ENCODE measurements at places on chromosomes 11 and 22. TPM values are rescaled to one million over a fixed set of nuclear protein-coding genes. Genes with fewer than 3 reads are reported as not detected.

PRDM11 gene
- total RNA-seq: 20.7 TPM

RIN1 gene
- total RNA-seq: 6.0 TPM

ROM1 gene
- 3.3 TPM for total RNA-seq

OR5B21 gene
- not detected for total RNA-seq

DEFB131B gene
- total RNA-seq: not detected

PACSIN2 gene
- total RNA-seq: 23.1 TPM

TENM4 gene
- 11.8 TPM for total RNA-seq

DTX4 gene
- 8.9 TPM for total RNA-seq

KRTAP5-8 gene
- not detected for total RNA-seq

TMEM191B gene
- total RNA-seq: 0.13 TPM

MICAL3 gene
- total RNA-seq: 21.9 TPM

MUC6 gene
- total RNA-seq: not detected

OR8G5 gene
- not detected for total RNA-seq

FRMD8 gene
- 8.8 TPM for total RNA-seq

CD6 gene
- 0.18 TPM for total RNA-seq

P2RY6 gene
- total RNA-seq: 0.53 TPM

PDE2A gene
- total RNA-seq: 10.7 TPM

NCAM1 gene
- total RNA-seq: 87.0 TPM

H19 gene
- 11,782 TPM for total RNA-seq

CRYBB2 gene
- total RNA-seq: 0.09 TPM

PMM1 gene
- total RNA-seq: 9.7 TPM

OR52I1 gene
- total RNA-seq: not detected

CDC45 gene
- total RNA-seq: 6.1 TPM

MAPK8IP2 gene
- 0.22 TPM for total RNA-seq

UBQLN3 gene
- 0.13 TPM for total RNA-seq

PACSIN3 gene
- total RNA-seq: 215 TPM

RCOR2 gene
- 11.0 TPM for total RNA-seq

NRIP3 gene
- total RNA-seq: 1.6 TPM

LINC01488 gene
- 0.04 TPM for total RNA-seq

MUC5AC gene
- not detected for total RNA-seq

MRPL16 gene
- total RNA-seq: 37.2 TPM

RIBC2 gene
- 1.4 TPM for total RNA-seq

YPEL4 gene
- total RNA-seq: 0.53 TPM

RASD2 gene
- 2.9 TPM for total RNA-seq

CHRM1 gene
- 0.04 TPM for total RNA-seq

FAM111B gene
- 8.6 TPM for total RNA-seq

IGF2 gene
- 1,262 TPM for total RNA-seq

FGF4 gene
- 5.4 TPM for total RNA-seq

PANX3 gene
- 0.04 TPM for total RNA-seq

SLC15A3 gene
- 12.7 TPM for total RNA-seq

ARVCF gene
- 62.5 TPM for total RNA-seq

RFPL2 gene
- not detected for total RNA-seq

TTC12 gene
- total RNA-seq: 6.6 TPM

DCDC1 gene
- total RNA-seq: 0.18 TPM

USP28 gene
- 84.3 TPM for total RNA-seq

HSPB2 gene
- total RNA-seq: 63.2 TPM

GGTLC2 gene
- not detected for total RNA-seq

MS4A4A gene
- 10.3 TPM for total RNA-seq

SYT12 gene
- not detected for total RNA-seq

CCDC116 gene
- total RNA-seq: 0.27 TPM

FREY1 gene
- total RNA-seq: 0.35 TPM

ANO1 gene
- 5.8 TPM for total RNA-seq

TP53I11 gene
- 14.7 TPM for total RNA-seq

Measured in muscle of leg (tissue), 16 donors.